A549 treated with CpdA at 1 μM for 4 hours (cell line): ENCODE measurements at places on chromosomes 11 and 22. TPM values are rescaled to one million over a fixed set of nuclear protein-coding genes. Genes with fewer than 3 reads are reported as not detected.

The OR6M1 gene
- not detected in 5 replicates for total RNA-seq

The NCF4 gene
- total RNA-seq = 0.05 TPM in 1 of 5 replicates, not detected in the others

The MS4A13 gene
- not detected in 5 replicates for total RNA-seq

The DEPDC7 gene
- 6.0 to 7.9 TPM (median 7.2 TPM) in 5 replicates for total RNA-seq
